ENCODE measurements at places on chromosomes 3 and 15.

DNA sequence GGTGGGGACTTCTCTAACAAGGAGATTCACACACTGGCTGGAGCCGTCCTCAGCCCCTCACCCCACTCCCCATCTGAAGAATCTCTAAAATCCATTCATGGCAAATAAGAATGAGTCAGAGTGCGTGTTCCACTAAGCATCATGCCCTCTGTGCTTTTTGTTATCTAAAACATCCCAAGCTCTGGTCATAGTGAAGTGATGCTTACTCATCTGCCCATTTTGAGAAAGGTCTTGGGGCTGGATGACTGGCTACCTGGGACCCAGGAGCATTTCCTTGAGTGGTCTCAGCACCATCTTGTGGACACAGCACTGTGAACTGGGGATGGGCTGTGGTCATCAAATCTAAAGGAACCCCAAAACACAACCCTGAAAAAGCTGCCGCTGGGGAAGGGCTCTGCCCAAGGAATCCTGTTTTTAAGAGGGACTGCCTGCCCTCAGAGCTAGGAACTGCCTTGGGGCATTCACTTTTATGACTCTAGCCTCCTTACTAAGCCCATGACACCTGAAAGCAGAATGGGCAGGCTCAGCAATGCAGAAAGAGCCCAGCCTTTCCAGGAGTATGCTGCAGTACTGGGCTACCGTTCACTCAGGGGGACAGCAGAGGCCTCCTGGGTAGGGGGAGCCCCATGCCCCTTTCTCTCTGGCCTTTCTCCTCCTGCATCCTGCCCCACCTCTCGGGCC, 53.5 kb downstream of the ZBTB38 start:
- DNase-seq = no peak

DNA sequence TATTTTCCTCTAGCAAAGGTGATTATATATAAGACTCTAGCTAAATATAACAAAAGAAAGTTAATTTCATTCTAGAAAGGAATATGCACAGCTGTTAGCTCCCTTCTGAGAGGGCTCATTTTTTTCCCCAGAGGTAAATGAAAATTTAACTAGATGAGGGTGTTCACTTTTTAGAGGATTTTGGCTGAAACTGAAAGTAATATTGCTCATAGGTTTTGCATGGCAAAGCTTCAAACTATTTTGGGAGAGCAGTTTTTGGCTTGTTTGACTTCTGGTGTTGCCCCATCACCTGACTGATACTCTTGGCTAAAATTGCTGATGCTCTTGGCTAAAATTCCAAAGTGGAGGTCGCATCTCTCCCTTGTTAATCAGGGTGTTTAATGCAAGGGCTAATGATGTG, 311.9 kb downstream of the EDEM1 start:
- DNase-seq = no peak

DNA sequence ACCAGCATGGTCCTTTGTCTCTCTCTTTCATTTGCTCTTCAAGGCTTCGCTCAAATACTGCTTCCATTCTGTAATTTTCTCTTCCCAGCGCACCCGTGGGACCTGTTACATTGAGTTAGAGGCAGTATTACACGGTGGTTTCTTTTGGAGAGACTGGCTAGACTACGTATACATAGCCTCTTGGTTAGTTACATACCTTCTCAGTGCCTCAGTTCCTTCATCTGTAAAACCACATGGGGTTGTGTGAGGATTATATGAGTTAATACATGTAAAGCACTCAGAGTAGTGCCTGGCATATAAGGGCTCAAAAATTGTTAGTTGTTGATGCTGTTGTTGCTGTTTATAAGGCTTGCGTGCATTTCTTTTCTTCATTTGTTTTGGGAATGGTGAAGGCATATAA, 33.8 kb downstream of the UBE2E2 start:
- no peak for DNase-seq

DNA sequence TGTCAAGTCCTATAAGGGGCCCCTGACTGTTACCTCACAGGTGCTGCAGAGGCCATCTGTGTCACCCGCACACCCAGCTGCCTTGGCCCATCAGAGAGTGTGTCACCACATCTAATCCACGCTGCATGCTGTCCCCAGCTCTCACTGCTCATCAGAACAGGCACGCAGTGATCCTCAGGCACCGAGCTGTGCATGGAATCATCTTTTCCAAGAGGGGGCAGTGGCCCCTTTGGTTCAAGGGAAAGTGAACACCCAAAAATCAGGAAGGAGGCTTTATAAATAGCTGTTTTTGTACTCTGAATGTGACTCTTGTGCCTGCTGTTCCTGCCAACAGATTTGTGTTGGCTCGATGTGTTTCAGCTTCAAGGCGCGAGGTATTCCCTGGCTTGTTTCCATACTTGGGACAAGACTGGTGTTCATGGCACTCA, 110.3 kb upstream of the ETV5 start:
- DNase-seq = no peak

- DNase-seq = no peak
Observed at GRCh38 chr3:98968824-98969223, 67.3 kb upstream of the DCBLD2 start.

DNA sequence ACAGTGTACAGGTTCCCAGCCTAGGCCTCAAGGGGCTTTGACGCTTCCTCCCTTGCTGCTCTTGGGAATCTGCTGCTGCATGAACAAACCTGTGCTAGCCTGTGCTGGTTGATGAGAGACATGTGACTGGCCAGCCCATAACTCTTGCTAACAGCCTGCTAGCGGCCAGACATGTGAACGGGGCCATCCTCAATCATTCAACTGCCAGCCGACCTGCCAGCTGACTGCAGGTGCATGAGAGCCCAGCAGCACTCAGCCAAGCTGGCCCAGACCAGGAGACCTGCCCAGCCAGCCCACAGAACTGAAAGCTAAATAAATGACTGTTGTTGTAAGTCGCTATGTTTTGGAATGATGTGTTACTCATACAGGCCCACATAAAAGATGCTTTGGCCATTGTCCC, 82.4 kb upstream of the DLG1 start:
- DNase-seq = no peak

All from stimulated activated CD4-positive, alpha-beta T cell treated with anti-CD3 and anti-CD28 coated beads, Interleukin-12 subunit alpha, Interleukin-12 subunit beta, amount 100 ng/mL, for 24 hours (primary cell).